H54 (cell line): ENCODE measurements at places on chromosomes 7 and 10.

GRCh38 chr10:14772399-14772798, 2.3 kb downstream of the FAM107B start:
- no peak for DNase-seq

DNA sequence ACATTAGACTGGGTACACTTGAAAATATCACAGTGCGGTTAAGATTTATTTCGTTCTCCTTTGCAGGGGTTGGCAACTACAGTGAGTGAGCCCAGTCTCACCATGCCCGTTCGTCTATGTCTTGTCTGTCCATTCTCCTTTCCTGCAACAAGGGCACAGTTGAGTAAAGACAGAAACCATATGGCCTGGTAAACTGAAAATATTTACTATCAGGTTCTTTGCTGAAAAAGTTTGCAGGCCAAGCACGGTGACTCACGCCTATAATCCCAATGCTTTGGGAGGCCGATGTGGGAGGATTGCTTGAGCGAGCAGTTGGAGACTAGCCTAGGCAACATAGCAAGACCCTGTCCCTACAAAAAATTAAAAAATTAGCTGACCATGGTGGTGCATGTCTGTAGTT, 11.4 kb upstream of the KCTD7 start:
- no peak for DNase-seq

DNA sequence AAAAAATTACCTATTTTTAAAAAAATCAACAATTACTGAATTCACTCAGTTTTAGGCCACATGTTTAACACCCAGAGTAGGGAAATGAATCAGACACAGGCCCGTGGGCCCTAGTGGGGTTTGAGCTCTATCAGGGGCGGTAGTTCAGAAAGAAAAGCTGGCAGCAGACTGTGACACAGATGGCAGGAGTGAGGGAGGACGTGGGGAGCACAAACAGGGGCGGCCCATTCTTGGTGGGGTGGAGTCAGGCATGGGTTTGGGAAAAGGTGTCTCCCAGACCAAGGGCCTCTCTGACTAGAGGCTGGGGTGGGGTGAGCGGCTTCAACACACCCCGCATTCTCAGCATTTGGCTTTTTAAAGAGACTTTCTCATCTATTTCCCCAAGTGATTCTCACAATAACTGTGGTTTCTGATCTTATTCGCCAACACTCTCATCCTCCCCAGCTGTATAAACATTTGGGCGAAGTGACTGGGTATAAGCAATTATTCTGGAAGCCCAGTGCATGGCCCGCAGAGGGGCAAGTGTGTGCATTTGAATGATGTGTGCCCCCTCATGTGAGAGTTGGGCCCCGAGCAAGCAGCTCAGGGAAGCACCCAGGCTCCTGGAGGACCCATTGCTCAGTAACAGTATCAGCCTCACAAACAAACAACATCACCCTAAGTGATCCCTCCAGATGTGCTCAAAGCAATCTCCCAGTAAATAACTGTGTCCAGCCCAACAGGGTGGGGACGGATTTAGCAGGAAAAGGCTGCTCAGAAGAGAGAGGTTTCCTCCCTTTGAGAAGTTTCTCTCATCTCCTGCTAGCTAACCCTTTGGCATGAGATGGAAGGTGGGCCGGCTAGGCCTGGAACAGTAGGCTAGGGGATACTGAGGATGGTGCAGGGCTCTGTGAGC, 437.6 kb upstream of the ZMIZ1 start:
- DNase-seq, result no peak

- no peak for DNase-seq
Measured at GRCh38 chr7:85018498-85018897, 168.4 kb downstream of the SEMA3D start.

GRCh38 chr7:128235471-128235870, 5.6 kb upstream of the LEP start:
- DNase-seq, result no peak

DNA sequence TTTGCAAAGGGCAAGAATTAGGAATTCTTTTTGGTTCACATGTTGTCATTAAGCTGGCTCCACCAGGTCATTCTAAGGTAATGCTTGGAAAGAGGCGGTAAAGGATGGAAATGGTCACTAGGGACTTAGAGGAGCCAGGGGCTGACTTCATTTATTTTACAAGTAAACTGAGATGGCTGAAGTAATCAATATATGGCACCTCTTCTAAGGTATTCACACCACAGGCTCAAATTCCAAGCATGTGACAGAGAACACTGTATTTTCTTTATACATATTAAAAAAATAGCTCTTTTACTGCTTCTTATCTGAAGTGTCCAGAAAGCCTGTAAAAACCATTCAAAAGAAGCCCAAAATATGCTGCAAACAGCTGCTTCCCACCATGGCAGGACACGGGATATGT, 239.0 kb downstream of the GLI3 start:
- DNase-seq, result no peak

DNA sequence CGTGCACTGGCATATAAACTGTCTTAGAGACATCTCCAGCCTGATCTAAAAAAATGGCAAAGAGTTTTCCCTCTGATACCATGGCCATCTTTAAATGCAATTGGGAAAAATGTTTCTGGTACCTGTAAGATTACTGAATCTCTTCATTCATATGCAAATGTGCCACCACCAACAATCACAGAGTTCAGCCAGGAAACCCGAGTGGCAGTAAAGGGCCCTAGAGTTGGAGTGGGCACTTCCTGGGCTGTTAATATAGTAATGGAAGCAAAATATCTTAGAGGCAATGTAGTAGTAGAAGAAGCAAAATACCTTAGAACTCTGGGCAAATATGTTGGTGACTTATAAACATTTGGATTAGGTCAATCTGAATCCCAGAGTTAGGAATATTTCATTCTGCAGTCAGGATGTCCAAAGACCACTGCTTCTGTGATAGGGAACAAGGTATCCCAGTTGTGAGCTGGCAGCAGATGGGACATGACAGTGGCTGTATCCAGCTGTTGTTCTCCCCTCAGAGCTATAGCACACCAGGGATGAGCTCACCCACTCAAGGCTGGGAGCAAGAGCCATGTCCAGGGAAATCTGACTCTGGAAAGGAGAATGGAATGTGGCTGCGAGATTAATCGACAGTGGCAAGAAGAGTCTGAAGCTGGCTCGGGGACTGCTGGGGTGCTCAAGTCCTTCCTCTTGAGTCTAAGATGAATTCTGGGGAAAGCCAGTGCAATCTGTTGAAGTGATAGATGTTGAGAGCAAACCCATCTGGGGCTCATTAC, 332.1 kb downstream of the PHTF2 start:
- DNase-seq, result no peak
